T follicular helper cell (primary cell): ENCODE measurements at places on chromosomes 2 and 18.

DNA sequence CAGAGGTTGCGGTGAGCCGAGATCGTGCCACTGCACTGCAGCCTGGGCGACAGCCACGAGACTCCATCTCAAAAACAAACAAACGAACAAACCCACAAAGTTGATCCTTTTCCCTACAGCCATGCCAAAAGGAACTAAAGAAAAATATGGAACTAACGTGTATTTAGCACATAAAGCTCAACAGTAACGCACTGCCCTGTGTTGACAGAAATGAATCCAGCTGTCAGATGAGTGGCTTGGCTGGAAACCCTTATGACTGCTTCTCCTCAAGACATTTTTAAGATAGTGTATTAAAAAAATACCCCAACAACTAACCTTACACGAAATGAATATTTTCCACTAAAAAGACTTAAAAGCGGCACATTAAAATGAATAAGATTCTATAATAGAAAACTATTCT is 62.9 kb upstream of the TUBA3E start:
- no peak for DNase-seq

GRCh38 chr18:58201733-58202730 is 158.0 kb downstream of the NEDD4L start:
- no peak for DNase-seq

DNA sequence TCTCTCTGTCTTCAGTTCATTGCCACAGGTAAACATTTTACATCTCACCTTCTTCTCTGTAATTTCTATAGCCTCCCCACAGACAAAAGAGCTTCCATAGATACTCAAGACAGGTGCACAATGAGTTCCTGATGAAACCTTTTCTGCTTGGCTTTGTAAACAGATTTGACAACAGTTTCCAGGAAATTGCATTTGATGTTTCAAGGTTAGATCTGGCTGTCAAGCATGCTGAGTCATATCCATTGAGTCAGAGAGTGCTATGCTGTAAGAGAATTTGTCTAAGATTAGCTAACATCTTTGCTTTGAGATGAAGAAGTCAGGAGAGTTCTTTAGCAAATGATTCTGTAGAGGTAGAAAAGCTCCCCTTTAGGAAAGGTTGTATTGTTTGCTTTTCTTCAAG is 40.6 kb upstream of the MAP2 start:
- no peak for DNase-seq

DNA sequence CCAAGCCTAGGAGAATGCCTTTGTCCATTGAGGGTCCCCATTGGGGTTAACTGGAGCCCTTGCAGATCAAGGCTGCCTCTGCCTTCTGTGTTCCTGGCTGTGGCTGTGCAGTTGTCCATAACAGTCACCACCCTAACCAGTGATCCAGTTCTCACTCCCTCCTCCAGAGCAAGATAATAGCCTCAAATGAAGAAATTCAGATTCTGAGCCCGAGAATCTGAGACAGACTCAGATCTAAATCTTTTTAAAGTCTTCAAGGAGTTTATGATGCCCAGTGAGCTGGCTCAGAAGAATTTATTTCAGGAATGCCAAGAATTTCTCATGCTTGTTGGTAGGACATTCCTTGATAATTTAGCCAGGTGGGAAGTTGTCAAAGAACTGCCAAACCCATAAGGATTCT is 44.3 kb upstream of the RAB6C start:
- no peak for DNase-seq

GRCh38 chr2:110674620-110675555 is 3.0 kb downstream of the BUB1 start:
- DNase-seq, result no peak

DNA sequence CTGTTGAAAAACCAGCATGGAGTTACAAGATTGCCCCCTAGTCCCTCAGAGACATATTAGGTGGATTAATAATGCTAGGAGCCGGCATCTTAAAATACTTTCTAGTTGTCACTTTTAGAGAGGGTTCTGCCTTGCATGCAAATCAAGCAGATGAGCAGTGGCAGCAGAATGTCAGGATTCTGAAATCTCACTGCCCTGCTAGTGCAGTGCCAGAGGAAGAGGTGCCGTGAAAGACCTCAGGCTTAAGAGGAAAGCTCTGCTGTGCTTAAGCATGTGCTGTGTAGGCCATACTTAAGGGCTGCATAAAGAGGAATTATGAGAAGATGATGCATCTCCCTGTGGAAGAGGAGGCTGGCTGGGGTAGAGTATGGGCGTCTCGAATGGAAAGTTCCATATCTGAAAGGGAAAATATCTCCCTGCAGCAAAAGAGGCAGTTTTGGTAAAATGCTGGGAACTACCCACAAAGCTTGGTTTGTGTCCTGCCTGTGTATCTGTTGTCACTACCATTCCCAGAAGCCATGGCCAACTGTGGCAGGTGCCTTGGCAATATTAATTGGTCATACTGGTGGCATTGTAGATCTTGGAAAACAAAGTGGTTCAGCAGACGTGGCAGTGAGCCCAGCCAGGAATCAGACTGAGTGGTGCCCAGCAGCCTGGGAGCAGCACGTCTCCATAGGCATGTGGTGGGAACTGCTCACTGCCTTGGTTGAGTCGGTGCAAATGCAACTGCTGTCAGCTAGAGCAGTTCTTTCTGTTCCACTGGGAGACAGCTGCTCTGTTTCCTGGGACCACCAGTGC is 131.9 kb downstream of the EVA1A start:
- no peak for DNase-seq

DNA sequence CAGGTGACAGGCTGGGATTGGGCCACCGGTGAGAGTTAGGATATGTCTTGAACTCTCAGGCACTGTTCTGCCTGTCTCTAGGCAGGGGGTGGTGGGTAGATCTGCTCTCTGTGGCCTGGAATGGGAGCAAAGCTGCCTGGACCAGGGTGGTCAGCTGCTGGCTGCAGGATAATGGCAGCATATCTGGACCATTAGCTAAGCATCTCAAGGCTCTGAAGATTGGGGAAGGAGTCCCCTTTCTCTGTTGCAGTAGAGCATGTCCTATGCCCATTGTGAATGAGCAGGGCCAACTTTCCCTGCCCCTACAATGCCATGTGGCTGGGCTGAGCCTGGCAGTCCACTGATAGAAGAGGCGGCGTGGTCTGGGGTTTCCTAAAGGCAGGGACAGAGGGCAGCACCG is 34.6 kb downstream of the LOXHD1 start:
- no peak for DNase-seq

GRCh38 chr2:206158563-206159345 is 490 bp downstream of the NDUFS1 start:
- no peak for DNase-seq

DNA sequence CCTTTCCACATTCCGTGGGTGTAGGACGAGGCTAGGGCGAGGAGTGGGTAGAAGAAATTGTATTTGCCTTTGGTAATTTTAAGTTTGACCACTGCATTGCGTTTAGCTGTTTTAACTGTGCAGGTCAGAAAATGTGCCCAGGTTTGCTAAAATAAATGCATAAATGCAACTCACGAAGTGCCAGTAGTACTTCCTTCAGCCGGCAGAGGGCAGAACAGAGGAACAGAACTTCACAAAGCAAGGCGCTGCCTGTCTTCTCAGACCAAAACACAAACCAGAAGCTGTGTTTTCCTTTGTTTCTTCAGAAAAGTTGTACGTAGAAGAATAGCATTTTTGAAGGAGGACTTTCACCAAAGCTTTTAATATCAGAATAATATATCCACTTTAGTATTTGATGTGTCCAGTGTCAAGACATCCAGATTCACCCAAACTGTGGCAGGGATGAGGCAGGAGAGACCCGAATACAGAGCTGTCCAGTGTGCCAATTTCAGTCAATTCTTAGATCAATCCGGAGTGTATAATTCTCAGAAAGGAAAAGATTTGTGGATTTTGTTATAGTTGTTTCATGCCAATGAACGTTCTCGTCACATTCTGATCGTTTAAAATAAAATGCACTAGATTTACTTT is 348.6 kb downstream of the DLGAP1 start:
- peak; percentile 25 for DNase-seq

DNA sequence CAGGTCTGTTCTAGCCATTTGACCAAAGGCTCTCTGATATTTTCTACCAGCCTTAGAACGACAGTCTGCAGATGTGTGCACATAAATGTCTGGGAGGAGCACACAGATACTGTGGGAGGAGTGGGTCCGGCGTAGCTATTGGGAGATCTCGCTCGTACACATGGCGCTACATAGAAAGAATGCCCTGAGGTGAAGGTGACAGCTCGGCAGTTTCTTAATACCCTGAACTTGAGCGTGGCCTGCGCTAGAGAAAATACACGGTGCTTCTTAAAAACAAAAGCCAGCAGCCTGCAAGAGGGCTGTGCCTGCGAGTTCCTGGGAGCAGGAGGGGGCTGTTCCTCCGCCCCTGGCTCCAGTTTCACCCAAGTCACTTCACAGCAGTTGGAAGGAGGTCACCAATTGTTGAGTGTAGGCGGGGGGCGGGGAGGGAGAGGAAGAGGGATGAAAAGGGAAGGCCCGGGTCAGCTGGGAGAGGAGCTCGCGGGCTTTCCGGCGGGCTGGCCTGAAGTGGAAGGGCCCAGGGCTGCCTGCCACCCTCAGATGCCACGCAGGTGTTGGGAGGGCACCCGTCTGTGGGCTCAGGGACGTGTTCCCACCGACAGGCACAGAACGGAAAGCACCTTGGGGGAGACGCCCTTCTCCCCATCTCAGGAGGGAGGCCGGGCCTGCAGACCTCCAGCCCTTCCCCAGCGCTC is 124.7 kb upstream of the ZNF516 start:
- DNase-seq, result no peak

DNA sequence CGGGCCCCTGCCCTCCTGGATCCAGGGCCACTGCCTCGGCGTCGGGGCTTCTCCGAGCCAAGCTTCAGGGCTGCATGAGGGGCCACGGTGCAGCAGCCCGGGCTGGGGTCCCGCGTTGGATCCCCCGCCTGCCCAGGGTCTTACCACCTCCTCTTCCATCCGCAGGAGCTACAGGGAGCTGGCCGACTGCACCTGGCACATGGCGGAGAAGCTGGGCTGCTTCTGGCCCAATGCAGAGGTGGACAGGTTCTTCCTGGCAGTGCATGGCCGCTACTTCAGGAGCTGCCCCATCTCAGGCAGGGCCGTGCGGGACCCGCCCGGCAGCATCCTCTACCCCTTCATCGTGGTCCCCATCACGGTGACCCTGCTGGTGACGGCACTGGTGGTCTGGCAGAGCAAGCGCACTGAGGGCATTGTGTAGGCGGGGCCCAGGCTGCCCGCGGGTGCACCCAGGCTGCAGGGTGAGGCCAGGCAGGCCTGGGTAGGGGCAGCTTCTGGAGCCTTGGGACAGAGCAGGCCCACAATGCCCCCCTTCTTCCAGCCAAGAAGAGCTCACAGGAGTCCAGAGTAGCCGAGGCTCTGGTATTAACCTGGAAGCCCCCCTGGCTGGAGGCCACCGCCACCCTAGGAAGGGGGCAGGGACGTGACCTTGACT is 52.1 kb downstream of the RAMP1 start:
- DNase-seq, result no peak

GRCh38 chr18:3879114-3879835 is 429.3 kb downstream of the TGIF1 start:
- no peak for DNase-seq

- no peak for DNase-seq
Observed at GRCh38 chr2:148578493-148578884, 66.1 kb upstream of the EPC2 start.

DNA sequence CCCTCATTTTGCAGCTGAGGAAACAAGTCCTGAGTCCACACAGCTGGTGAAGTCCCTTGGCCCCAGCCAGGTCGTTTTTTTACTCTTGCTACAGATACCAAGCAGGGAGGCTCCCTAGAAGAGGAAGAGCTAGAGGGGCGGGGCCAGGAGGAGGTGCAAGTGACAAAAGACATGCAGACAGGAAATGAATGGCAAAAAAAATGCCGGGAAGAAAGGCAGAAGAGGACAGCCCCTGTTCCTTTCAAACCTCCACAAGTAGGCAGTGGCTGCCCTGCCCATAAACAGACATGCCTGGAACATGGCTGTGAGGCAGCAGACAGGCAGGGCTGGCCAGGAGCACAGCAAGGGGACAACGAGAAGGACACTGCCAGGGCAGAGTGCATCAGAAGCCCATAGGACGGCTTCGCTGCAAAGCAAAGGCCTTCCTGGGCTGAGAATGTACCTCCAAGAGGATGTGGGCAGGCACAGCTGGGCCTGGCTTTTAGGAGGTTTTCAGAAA is 108.7 kb downstream of the ZBTB7C start:
- DNase-seq, result no peak

GRCh38 chr2:111116843-111117597 is 3.7 kb upstream of the BCL2L11 start:
- DNase-seq, result peak; percentile 53

DNA sequence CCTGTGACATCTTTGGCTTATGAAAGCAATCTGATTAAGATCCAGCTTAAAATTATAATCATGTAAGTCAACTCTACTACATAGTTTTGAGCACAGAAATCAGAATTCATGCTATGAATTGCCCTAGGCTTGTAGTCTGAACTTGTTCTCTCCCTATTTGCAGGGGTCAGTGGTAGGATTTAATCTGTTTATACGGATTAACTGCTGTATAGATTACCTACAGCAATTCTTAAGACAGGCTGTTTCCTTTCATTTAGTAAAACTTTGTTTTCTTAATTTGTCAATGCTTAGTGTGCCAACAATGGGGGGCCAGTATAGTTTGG is 287.9 kb downstream of the PDE11A start:
- no peak for DNase-seq

DNA sequence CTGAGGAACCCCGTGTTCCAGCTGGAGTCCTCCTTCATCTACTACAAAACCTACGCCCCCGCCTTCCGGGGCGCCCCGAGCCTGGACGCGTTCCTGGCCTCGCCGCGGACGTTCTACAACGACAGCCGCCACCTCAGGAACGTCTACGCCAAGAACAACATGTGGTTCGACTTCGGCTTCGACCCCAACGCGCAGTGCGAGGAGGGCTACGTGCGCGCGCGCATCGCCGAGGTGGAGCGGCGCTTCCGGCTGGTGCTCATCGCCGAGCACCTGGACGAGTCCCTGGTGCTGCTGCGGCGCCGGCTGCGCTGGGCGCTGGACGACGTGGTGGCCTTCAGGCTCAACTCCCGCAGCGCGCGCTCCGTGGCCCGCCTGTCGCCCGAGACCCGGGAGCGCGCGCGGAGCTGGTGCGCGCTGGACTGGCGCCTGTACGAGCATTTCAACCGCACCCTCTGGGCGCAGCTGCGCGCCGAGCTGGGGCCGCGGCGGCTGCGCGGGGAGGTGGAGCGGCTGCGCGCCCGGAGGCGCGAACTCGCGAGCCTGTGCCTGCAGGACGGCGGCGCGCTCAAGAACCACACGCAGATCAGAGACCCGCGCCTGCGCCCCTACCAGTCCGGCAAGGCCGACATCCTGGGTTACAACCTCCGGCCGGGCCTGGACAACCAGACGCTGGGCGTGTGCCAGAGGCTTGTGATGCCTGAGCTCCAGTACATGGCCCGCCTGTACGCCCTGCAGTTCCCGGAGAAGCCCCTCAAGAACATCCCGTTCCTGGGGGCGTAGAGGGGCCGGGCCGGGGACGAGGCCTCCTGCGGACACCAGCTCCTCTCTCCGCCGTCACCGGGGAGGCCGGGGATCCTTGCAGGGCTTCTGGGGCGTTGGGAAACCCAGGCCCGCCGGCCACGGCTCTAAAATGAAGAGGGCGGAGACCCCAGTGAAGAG is 5.3 kb upstream of the NEU4 start:
- DNase-seq, result no peak
